ENCODE measurements at places on chromosomes 6 and 20. TPM values are rescaled to one million over a fixed set of nuclear protein-coding genes. Genes with fewer than 3 reads are reported as not detected.

Gene WFDC5
- polyA plus RNA-seq = not detected

Gene MYT1
- polyA plus RNA-seq = 0.26 TPM

Gene C20orf202
- polyA plus RNA-seq = not detected

Gene SRF
- polyA plus RNA-seq = 14.0 TPM

Gene C6orf136
- polyA plus RNA-seq = 12.6 TPM

GRCh38 chr20:16351415-16351814 lies 221.8 kb downstream of the KIF16B start:
- no peak for DNase-seq

DNA sequence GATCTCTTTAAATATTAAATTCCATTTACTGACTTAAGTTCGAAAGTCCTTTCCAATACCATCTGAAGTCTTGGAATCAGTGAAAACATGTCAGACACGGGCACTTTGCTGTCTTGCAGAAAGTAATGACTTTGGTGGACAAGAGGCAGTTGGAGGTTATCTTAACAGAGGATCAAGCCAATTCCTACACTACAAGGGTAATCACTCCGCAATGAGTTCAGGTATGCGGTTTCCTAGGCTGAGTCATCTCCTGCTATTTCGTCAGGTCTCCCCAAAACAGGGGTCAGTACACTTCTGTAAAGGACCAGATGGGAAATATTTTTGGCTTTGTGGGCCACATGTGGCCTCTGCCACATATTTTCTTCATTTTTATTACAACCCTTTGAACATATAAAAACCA lies 656.6 kb downstream of the KIF16B start:
- DNase-seq = no peak

DNA sequence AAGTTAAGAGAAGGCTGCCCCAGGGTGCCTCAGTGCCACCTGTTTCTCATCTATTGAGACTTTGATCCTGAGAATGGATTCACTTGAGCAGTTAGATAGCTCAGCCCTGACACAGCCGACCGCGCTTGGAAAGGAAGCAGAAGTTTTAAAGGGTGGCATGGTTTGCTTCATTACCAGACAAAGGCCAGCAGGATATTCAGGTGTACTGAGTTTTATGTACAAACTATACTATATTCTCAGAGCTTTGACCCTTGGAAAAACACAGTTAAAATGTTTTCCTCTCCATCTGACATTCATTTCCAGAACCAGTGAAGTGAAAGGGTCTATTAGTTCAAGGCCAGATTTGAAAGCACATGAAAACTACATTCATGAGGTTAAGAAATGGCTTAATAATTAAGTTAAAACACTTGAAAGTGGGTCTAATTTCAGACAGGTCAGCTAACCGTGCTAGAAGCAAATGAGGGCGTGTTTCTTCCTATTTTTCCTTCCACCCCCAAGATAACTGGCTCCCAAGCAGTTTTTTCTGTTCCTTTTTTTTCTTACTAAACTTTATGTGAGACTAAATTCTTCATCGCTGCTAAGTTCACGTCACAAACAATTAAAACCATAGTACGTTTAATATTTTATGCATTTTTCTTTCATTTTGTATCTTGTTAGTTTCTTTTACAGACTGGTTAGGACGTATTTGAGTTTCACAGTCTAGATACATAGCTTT lies 385.3 kb upstream of the SOX4 start:
- DNase-seq = no peak

DNA sequence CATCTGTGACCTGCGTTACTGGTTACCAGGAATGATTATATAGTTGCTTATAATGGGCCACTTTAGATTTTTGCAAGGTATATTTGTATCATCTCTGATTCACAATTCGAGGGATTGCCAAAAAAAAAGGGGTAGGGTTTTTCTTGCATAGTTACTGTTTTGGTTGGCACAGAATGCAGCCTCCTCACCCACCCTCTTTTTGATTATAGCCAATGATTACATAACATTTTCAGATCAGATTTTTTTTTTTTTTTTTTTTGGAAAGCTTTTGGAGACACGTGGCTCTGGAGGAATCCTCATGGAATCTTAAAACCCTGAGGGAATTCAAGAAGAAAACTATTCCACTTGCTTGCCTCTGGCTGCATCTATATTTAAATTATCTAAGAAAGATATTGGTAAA lies 53.7 kb downstream of the UST start:
- no peak for DNase-seq

- peak; percentile 23 for DNase-seq
Measured at GRCh38 chr6:142112451-142113061, 20.2 kb upstream of the GJE1 start.

- DNase-seq = no peak
Measured at GRCh38 chr20:13874394-13875157, 89.7 kb downstream of the NDUFAF5 start.

DNA sequence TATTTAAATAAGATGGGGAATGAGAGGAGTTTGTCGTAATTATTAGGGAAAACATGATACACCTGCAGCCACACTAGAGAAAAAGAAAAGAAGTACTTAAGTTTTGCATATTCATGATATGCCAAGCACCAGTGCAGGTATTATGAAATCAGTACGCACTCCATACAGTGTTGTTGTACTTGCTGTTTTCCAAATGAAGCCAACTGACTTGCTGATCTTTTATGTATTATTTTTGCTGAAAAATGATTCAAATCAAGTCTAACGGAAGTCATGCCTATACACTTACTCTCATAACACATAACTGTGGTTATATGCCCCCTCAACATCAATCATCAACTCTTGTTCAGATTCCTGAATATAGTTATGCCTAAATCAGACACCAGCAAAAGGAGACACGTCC lies 584.9 kb upstream of the EYS start:
- DNase-seq = no peak

DNA sequence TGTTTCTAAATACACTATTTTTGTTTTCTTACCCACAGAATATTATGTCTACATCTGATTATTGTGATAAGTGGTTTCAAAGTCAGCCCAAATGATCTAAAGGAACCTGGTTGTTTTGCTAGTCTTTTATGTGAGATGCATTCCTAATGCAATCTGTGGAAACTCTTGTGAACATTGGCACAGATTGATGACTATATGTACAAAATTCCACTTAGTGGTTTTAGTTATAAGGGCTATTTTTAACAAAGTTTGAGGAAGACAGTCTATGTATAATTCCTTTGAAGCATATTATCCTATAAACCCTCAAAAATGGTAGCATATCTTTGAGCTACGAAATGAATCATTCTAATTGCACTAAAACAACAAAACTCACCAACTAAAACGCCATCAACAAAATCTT lies 140.9 kb downstream of the GRIK2 start:
- DNase-seq = no peak

- peak; percentile 69 for DNase-seq
Measured at GRCh38 chr20:2305946-2306345, 10.1 kb downstream of the TGM3 start.

GRCh38 chr6:169167581-169168301 lies 85.9 kb downstream of the THBS2 start:
- no peak for DNase-seq

Data from A549 (cell line).